ENCODE measurements at places on chromosomes 12 and 14.

GRCh38 chr12:104974626-104975290 lies 11.4 kb upstream of the NOPCHAP1 start:
- no peak for DNase-seq

GRCh38 chr14:26791117-26791806 lies 193.4 kb upstream of the NOVA1 start:
- DNase-seq, result no peak

- DNase-seq, result no peak
These were observed 73.4 kb downstream of the CAPZA3 start for GRCh38 chr12:18811273-18811672.

GRCh38 chr12:46388427-46389021 lies 16.0 kb upstream of the SLC38A2 start:
- no peak for DNase-seq

DNA sequence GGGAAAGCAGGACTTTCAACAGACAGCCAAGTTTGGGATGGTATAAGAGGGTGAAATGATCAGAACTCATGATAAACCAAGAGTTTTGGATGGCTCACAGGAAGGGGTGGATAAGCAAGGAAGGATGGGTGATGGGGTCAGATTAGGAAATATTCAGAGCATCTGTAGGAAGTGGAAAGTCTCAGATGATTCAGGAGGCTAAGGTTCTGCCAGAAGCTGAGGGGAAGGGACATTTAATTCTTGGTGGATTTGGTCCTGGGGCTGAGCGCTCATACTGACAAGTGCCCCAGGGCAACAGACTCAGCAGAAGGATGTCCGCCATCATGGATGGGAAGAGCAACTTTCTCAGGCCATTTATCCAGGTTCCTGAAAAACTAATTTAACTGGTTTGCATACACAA lies 28.4 kb upstream of the BDKRB2 start:
- DNase-seq, result no peak

GRCh38 chr12:106492857-106493256 lies 89.9 kb upstream of the RFX4 start:
- DNase-seq, result no peak

- no peak for DNase-seq
These were observed 358.7 kb downstream of the MED13L start for GRCh38 chr12:115918763-115919162.

Measured in Right ventricle myocardium superior (tissue), 1 donor.